HFF-Myc (cell line): ENCODE measurements at places on chromosomes 2 and 18.

GRCh38 chr2:23069156-23069555 is 315.8 kb upstream of the KLHL29 start:
- DNase-seq, result no peak

DNA sequence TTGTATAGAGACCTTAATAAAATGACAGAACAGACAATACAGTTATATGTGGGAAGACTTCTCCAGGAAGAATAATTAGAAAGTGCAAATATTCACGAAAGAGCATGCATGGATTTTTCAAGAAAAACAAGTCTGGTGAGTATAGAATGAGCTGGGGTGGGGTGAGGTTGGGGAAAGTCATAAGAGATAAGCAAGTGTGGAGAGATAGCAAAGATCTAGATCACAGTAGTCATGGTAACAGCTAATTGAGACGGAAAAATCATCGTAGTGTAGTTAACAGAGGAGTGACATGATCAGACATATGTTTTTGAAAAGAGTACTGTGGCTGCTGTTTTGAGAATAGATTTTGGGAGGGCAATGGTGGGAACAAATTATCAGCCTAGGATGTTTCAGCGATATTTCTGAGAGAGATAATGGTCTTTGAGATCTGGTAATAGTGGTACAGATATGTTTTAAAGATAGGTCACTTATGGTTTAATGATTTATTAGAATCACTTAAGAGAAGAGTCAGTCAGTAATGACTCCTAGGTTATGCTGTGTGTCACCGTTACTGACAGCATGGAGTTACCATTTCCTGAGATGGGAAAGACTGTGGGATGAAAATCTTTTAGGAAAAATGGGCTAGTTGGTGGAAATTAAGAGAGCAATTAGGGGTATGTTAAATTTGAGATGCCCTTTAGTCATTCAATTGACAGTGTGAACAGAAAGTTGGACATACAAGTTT is 248.5 kb upstream of the SLC8A1 start:
- no peak for DNase-seq

DNA sequence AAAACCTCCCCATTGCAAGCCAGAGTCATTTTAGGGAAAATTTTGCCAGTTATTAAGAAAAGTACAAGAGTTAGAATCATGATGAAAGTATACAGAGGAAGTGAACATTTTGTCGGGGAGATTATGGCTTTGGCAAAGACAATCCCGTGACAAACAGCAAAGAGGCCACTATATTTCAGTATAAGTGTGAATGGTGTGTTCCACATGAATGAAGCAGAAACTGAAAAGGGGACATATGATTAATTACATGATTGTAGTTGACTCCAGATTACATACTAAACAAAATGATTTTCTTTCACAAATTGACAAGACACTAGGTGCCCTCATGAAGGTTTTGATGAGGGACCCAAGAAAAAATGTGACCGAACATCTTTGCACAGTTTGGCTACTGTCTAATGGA is 42.0 kb downstream of the SP140 start:
- no peak for DNase-seq

DNA sequence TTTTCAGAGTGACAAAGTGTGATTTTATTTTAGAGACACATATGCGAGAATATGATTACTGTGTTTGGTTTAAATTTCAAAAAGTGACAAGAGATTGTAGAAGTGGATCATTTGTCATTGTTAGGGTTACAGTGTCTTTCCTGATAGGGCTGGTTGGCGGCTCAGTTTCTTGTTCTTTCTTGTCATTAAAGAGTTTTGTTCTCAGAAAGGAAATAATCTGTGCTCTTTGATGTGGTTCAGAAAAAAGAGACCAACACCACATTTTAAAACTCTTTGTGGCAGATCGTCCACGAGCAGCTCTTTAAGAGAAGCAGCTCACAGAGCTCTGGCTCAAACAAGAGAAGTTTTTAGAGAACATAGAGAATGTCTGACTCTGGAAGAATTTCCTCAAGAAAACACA is 45.6 kb upstream of the ZNF532 start:
- DNase-seq, result no peak

- DNase-seq, result no peak
These were observed 158.9 kb downstream of the ATAD2B start for GRCh38 chr2:23767876-23768621.

DNA sequence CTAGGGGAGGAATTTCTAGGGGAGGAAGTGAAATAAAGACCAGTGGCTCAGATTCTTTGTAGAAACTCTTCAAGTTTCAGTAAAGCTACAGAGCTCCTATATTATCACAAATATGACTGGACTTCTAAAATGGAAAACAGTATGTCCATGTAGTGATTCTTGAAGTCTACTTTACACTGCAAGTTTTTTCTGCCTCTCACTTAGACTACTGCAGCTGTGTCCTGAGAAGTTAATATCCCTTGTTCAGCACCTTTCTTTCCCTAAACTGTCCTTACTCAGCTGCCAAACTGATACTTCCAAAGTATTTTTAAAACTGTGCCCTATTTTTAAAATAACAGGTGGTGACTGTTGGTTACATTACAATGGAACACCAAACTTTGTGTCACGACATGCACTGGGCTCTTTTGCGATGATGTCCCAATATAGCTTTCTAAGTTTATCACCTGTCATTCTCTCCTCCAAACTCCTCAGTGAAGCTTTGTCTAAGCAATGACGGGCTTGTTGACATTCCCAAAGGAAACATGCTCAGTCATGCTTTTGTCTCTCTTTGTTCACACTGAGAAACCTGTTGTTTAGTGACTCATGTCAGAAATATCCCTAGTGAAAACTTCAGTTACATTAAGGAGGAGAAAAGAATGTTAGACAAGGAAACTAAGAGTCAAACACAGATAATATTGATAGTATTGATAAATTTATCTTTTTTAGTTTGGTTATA is 341.1 kb downstream of the ARL6IP6 start:
- DNase-seq, result no peak

GRCh38 chr18:1408376-1408775 is 503.7 kb downstream of the ADCYAP1 start:
- DNase-seq, result no peak

DNA sequence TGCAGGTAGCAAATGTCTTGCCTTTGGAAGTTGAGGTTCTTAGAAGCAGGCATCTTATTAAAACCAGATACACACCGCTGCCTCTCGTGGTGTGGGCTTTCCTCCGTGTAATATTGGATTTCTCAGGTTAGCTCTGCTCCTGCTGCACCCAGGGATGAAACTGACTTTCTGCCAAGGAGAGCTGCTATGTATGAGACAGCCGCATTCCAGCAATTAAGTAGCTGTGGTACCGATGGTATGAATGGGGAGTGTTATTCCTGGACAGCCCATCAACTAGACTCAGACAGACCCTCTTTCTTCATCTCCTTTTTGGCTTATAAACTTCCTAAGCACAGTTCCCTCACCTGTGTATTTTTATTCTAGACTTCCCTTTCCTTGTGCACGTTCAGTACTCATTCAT is 6.8 kb upstream of the EHD3 start:
- no peak for DNase-seq

GRCh38 chr2:231965102-231965501 is 3.6 kb downstream of the DIS3L2 start:
- no peak for DNase-seq

- peak; percentile 33 for DNase-seq
These were observed 81.1 kb downstream of the RAPH1 start for GRCh38 chr2:203453858-203454451.

DNA sequence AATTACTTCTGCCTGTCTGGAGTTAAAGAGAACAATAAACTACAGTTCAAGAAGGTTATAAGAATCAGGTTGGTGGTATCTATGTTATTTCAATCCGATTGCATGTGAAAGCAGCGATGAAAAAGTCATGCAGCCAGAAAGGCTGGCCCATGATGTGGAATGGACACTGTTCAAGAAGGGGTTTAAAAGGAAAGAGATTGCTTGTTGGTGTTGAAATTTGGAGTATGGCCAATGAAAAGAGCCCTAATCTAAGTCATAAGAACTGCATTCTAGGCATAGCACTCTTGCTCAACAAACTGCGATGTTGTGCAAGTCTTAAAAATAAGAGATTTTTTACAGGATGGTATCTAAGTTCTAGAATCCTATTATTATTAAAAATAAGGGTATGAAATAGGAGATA is 61.3 kb downstream of the EFEMP1 start:
- DNase-seq, result peak; percentile 44

- no peak for DNase-seq
These were observed 34.5 kb downstream of the KCNG3 start for GRCh38 chr2:42459296-42459695.

- DNase-seq, result no peak
These were observed 50.4 kb downstream of the PLEKHA3 start for GRCh38 chr2:178530625-178531142.

GRCh38 chr18:46624127-46624526 is 32.9 kb downstream of the LOXHD1 start:
- DNase-seq, result no peak

GRCh38 chr18:21449367-21450290 is 150.9 kb downstream of the ESCO1 start:
- no peak for DNase-seq

DNA sequence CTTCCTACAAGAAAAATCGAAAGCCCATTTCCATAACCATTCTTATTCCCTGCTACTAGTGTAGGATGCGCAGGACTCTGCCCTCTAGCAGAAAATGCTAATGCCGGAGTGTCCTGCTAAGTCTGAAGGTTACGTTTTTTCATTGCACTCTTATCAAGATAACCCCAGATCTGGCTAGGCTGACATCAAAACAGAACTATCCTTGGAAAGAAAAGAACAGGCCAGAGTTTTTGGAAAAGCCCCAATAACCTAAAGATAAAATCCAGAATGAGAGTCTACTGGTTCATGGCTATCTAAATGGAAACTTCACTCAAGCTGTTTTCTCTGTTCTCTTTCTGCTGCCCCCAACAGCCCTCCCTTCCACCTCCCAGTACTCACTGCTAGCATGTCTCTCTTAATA is 913 bp downstream of the RNF152 start:
- no peak for DNase-seq

DNA sequence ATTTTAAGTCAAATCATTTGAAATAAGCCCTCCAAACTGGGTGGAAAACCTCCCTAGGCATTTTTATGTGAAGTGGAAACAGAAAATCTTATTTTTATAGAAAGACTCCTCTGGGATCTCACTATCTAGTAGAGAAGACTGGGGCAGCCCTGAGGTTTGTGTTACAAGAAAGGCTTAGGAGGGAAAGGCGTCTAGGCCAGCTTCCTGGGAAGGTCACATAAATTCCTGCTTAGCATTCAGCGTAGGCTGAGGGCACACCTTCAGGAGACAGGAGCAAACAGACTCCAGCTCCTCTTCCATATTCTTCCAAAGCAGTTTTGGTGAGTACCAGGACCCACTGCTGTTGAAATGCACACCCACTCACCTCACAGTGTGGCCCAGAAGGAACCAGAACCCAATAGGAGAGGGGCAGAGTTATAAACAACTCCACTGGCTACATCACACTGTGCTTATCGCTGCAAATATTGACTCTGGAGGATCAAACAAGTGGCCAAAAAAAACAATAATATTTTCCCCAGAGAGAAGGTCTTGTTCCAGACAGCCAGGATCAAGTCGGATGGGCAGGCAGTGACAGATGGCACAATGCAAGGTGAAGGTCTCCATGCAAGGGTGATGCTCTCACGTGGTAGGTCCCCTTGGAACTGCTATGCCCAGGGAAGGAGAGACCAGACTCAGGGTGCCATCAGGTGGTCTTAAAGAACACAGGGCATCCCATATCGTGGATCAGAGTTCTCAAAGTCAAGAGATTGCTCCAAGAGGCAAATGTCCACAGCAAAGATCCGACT is 17.7 kb upstream of the IGFBP2 start:
- DNase-seq, result no peak
